NCI-H2171 treated with DMSO at 0.1 percent for 48 hours (cell line): ENCODE measurements at places on chromosomes 4 and X.

GRCh38 chr4:16032396-16032770 is 51.4 kb downstream of the PROM1 start:
- DNase-seq = no peak

- no peak for DNase-seq
Measured at GRCh38 chr4:17562157-17562556, 14.8 kb upstream of the LAP3 start.

- DNase-seq = peak; percentile 18
Measured at GRCh38 chrX:111719426-111720210, 38.6 kb downstream of the ALG13 start.

DNA sequence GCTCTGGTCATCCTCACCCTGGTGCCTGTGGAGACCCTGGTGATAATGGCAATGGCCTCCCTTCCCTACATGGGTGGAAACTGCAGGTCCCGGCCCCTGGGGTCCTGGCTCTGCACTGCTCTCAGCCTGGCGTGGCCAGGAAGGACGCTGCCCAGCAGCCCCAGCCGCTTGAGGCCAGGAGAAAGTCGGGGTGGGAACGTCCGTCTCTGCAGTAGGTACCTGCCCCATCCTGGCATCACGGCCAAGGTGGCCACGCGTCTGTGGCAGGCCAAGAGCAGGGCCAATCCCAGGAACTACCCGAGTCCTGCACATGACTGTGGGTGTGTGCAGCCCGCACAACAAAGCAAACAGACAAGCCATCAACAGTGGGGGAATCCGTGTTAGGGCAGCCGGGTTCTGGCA is 33.8 kb downstream of the FGFRL1 start:
- DNase-seq = no peak

DNA sequence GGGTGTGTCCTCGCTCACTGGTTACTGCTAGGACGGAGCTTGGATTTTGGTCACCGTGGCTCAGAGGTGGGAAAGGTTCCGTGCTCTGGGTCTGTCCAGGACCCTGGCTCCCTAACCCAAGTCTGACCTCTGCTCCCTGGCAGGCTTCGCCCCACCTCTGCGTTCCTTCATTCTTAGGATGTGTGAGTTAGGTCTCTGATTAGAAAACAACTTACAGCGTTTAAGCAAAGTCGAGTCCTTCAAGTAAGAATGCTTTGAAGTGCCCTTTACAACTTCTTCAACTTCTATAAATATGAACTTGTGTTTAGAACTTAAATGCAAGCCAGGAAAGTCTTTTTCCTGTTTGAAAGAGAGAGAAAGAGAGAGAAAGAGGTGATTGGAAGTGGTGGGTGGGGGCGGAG is 891 bp downstream of the TLR2 start:
- DNase-seq = no peak

GRCh38 chr4:36712013-36712412 is 430.6 kb downstream of the DTHD1 start:
- no peak for DNase-seq

- no peak for DNase-seq
Measured at GRCh38 chrX:13750812-13751211, 16.3 kb downstream of the OFD1 start.

DNA sequence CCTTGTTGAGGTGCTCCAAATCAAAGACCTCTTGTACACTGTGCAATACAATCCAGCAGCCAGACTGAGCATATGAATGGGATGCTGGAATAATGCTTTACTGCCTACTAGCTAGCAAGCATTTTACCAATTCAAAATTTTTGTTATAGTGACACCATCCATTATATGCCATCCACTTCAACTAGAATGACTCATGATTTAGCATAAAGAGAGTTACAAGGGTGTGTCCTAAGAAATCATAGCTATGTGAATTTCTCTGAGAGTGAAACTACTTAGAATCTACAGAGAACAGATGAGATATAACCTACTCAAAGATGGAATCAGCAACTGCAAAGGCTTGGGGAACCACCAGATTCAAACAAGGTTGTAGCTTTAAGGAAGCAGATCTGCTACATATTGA is 221.9 kb downstream of the LHFPL1 start:
- no peak for DNase-seq

- DNase-seq = no peak
Measured at GRCh38 chrX:24014388-24015018, 12.5 kb downstream of the KLHL15 start.

DNA sequence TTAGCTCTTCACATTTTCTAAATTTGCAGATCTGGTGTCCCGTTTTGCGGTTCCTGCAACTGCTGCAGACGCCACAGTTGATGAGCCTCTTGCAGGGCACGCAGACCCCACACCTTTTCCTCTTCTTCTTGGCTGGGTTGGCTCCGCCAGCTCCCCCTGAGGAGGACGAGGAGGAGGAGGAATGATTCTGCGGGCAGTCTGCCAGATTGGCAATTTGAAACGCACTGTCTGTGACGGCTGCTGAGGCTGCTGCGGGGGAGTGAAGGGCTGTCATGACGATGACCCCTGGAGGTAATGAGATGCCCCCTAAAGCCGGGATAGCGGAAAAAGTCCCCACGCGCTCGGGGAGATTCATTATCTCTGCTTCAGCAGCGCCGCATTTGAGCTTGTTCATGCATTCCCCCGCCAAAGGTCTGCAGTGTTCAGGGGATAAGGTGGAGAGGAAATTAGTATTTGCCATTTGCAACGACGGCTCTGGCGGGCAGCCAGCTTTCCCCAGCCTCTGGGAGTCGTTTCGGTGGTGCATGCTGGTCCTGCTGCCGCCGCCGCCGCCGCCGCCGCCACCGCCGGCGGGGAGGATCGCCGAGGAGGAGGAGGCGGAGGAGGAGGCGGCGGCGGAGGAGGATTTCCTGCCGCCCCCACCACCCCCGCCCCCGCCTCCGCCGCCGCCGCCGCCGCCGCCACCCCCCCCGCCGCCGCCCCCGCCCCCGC is 3.8 kb downstream of the CXXC4 start:
- DNase-seq = peak; percentile 57

DNA sequence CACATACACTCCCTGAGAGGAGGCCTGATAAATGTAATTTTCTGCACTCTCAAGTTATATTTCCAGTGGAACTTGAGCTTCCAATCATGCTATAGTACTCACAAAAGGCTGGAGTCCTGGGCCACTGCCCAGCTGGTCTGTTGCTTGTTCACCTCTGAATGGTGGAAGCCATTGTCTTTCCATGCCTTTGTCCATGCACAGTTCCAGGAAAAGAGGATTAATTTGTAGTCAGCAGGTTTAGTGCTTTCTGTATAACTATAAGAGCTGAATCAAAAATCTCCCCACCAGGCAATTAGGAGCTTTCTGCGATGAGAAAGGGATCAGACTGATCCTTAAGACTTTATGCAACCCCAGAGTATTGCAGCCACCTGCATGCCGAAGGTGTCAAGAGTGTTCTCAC is 195.4 kb upstream of the PGRMC2 start:
- DNase-seq = no peak

DNA sequence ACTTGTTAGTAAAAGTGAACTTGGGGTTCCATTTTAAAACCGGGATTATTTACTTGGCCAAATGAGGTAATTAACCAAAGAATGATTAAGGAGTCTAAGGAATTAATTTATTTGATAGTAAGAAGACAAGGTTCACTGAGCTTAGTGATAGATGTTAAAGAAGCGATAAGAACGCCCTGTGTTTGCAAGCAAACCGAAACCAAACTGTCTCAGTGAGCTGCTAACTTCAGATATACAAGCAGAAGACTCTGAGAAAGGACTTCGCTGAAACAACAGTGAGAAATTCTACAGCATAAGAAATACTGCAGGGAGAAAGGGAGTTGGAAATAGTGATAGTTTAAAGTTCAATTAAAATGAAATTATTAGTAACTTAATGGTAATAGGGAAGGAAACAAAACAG is 37.6 kb upstream of the SHISA3 start:
- no peak for DNase-seq

GRCh38 chr4:135207531-135207930 is 1005.9 kb upstream of the PABPC4L start:
- no peak for DNase-seq

DNA sequence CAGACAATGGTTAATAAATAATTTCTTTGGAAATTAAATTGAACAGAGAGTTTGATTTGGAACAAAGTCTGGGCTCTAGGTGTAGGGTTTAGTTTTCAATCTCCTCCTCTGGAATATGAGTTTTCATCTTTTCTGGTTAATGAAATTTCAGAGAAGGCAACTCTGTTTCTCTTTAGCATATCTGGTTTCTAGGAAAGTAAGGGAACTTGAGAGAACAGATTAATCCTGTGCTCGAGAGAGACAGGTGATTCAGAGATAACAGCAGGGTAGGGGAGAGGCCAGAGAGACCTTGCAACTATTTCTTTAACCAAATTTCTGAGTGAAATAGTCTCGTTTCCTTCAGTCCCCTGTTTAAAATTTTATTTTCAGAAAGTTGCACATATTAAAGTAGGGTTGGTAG is 275.4 kb downstream of the GALNTL6 start:
- DNase-seq = no peak

DNA sequence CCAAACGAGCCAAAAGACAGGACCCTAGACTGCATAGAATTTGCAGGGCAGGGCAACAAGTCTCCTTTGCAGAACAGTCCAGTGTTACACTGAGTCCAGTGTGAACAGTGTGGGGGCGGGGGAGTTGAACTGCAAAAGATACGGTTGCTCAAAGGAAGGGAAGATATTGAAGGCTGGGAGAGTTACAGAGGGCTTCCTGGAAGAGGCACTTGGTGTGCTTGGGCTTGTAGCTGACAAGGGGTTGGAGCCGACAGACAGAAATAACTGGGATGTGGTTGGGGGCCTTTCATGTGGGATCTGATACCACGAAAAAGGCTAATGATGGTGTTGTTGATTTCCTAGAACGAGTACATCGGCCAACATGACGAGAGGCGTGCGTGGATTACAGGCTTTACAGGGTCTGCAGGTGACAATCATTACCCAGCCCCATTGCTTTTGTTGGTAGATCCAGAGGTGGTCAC is 6.1 kb downstream of the XPNPEP2 start:
- DNase-seq = no peak

DNA sequence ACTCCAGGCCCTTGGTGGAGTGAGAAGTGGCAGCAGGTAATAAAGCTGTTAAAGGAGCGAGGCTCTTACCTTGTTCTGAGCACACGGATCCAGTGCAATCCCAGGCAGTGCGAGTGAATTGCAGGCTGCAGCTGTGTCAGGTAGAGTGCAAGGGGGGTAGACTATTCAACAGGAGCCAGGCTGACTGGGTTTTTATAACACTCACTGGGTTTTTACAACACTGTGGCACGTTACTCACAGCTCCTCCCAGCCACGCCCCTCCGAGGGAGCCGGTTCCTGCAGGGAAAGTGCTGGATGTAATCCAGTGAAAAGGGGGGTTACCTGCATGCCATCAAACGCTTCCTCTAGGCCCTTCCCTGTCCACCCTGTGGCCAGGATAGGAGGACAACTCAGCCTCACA is 358 bp downstream of the FGFBP1 start:
- no peak for DNase-seq

DNA sequence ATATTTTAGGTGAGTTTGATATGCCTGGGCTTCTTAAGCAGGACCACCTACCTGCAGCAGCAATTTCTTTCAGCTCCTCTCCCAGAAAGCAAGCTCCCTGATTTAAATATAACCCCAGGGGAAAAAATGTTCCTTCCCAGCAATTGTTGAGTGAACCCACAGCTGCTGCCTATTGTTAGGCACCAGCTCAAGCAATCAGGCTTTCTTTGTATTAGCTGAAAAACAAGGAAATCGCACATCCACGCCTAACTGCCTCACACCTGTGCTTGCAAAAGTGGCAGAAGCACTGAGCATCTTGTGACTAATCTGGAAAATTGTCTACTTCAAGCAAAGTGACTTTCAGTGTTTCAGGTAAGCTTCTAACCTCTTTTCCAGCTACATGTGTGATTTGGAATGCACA is 432.2 kb downstream of the SMARCA1 start:
- peak; percentile 84 for DNase-seq

DNA sequence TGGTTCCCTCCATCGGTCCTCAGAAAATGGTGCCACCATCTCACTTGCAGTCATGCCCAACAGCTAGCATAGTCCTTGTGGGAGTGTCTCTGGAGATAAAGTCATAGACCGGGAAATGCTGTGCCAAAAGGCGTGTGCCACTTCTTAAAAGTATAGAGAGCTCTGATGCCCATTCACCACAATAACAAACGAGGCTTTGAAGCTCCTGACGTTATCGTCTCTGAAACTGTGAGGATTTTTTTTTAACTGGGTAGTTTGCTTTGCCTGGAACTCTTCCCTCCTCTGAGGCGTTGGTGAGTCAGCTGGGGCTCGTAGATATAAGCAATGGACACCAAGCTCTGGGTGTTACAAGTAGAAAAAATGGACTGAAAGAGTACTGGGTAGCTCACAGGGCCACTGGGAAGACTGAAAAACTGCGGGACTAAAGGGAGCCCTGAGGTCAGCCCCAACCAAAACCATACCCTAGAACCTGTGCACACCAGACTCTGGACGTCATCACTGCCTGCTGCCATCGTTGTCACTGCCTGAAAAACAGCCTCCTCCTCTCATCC is 89.4 kb upstream of the TRIM2 start:
- no peak for DNase-seq

GRCh38 chrX:15500497-15500966 is at the start of gene BMX:
Gene BMX (plus strand): TSS chrX:15500807. CDS start chrX:15508354, 7,547 bp downstream.
- DNase-seq = no peak

DNA sequence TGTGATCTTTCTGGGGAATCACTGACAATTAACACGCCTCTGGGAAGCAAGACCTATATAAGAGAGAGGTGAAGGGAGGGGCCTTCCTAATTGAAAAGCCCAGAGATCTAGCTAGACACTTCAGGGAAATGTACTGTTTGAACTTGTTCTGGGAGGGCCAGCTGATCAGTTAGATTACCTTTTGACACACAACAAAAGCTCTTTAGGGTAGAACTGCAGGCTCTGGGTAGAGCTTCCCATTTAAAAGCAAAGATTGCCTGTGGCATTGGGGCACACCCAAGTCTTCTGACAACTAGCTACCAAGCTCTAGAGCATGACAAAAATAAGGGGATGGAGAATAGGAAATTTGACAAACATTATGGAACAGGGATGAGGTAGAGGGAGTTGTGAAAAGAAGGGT is 26.3 kb downstream of the AREG start:
- no peak for DNase-seq

- no peak for DNase-seq
Measured at GRCh38 chr4:76216524-76216923, 2.9 kb upstream of the SCARB2 start.

GRCh38 chrX:20215565-20215964 is 51.1 kb downstream of the RPS6KA3 start:
- peak; percentile 70 for DNase-seq

DNA sequence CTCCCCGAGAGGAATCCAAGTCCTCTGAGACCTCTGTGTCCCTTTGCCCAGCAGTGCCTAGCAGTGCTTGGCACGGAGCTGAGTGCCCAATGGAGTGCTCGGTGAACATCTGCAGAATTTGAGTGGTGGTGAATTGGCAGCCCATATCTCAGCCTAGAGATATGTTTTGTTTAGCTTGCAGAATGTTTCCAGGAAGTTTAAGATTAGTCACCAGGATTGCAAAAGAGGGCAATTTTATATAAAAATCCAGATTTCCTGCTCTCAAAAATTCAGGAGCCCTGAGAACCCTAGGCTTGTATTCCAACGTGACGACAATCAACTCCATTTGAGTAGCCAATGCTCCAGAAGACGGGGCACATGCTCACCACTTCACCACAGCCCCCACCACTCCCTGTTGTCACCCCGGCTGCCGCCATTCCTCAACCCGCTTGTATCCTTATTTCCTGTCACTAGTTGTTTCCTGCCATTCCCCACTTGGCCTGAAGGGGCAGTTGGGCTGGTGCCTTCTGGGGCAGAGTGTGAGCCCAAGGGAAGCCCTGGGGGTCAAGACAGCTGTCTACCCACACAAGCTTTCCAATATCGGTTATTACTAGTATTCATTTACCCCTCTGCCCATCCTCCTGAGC is 116.9 kb downstream of the EFNB1 start:
- no peak for DNase-seq
